T47D (cell line): ENCODE measurements at places on chromosomes 11 and 22.

DNA sequence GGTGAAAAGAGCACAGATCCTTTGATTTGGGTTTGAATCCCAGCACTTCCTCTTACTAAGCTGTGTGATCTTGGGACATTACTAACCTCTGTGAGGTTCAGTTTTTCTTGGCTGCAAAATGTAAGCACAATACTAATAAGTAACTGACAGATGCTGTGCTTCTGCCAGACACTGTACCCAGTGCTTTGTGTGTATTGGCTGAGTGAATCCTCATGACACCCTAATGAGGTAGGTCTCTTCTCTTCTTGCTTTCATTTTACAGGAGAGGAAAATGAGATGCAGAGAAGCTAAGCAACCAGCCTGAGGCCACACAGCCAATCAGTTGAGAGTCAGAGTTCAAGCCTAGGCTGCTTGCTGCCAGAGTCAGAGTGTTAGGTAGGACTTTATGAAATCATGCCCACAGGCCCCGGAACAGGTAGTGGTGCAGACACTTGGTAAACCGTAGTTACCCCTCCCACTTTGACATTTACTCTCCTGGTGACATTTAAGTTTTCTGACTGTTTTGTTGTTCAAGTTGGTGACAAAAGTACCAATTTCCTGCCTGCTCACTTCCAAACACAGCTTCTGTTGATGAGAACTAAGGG, 21.2 kb downstream of the PTPRJ start:
- DNase-seq = no peak

DNA sequence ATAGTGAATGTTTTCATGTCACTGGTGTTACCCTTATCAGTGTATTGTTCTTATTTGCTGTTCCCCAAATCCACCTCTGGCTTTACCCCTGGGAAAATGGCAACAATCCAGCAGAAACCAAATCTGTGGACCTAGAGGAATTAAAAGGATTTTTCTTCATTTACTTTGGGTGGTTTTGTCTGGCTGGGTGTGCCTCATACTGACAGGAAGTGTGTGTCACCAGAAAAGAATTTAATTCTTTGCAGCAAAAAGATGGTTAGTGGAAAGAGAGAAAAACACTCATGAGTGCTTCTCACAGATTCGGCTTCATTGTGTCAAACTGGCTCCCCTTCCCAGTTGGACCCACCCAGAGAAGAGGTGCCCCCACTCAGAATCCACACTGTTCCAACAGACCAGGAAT, 38.9 kb downstream of the FZD4 start:
- DNase-seq = no peak

GRCh38 chr11:64856382-64857227, 12.2 kb upstream of the CDC42BPG start:
- DNase-seq = no peak

GRCh38 chr11:98616098-98616655, 404.6 kb upstream of the CNTN5 start:
- DNase-seq = no peak
